PC-9 (cell line): ENCODE measurements at places on chromosomes 13 and 19. TPM values are rescaled to one million over a fixed set of nuclear protein-coding genes. Genes with fewer than 3 reads are reported as not detected.
A peak's percentile ranks its signal among the peaks of the same experiment; 100 is the strongest.

- no peak overlapping the region for H3K27ac ChIP-seq
- DNase-seq: no peak
- peaks cover 14% of the 10 kb centered on the region for H3K36me3 ChIP-seq
- H3K27me3 ChIP-seq: no peaks in the 10 kb centered on the region
Observed at GRCh38 chr13:51444922-51445321, 7.9 kb downstream of the INTS6 start.

- no peaks in the 10 kb centered on the region for H3K36me3 ChIP-seq
- no peak overlapping the region for H3K27ac ChIP-seq
- H3K4me1 ChIP-seq: no peaks in the 10 kb centered on the region
- no peaks in the 10 kb centered on the region for H3K27me3 ChIP-seq
Observed at GRCh38 chr13:59354665-59355369, 808.9 kb downstream of the DIAPH3 start.

- H3K4me3 ChIP-seq: peak overlapping the region; percentile 55; the same call in 1 of the 2 replicates
- peak overlapping the region; percentile 99 for H3K27ac ChIP-seq
- peak; percentile 78 for DNase-seq
- peaks cover 5% of the 10 kb centered on the region; the same call in 1 of the 2 replicates for H3K36me3 ChIP-seq
Observed at GRCh38 chr19:4052114-4052992, 14.3 kb downstream of the ZBTB7A start.

DNA sequence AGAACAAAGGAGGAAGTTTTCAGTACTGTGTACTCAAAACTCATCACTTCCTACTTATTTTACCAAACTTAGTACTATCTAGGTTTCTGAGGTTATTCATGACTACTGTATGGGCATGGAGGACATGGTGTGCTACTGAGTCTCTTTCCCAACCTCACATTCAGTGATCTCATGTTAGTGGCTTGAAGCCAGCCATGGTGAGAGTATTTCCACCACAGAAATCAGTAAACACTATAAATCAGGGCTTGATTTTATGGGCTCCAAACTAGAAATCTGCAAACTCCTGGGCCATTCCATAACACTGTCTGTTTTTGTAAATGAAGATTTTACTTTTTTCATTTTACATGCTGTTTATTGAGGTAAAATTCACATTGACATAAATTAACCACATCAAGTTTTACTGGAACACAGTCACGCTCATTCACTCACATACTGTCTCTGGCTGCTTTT lies 19.7 kb downstream of the MED26 start:
- H3K27ac ChIP-seq: no peak overlapping the region
- no peak for DNase-seq
- no peaks in the 10 kb centered on the region for H3K36me3 ChIP-seq

DNA sequence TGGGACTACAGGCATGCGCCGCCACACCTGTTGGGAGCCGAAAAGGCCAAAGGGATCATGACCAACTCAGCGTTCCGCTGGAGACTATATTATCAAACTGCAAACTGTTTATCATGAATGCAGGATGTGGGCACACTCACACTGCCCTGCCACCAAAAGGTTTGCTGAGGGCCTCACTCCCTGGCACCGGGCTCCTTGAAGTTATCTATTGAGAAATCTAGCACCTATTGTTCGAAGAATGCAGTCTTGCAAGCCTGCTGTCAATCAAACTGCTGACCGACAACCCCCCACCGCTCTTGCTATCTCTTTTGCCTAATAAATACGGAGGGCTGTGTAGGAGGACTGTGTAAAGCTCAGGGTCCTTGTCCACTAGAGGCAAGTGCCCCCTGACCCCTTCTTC lies 5.2 kb upstream of the ZNF836 start:
- peak; percentile 89 for DNase-seq
- no peaks in the 10 kb centered on the region for H3K36me3 ChIP-seq
- H3K4me1 ChIP-seq: peaks cover 18% of the 10 kb centered on the region
- no peak overlapping the region; the same call in 1 of the 2 replicates for H3K27ac ChIP-seq
- H3K4me3 ChIP-seq: 0 out of 2 replicates have a peak overlapping the region, but pooled peaks have one; percentile 16
- H3K27me3 ChIP-seq: no peaks in the 10 kb centered on the region

DNA sequence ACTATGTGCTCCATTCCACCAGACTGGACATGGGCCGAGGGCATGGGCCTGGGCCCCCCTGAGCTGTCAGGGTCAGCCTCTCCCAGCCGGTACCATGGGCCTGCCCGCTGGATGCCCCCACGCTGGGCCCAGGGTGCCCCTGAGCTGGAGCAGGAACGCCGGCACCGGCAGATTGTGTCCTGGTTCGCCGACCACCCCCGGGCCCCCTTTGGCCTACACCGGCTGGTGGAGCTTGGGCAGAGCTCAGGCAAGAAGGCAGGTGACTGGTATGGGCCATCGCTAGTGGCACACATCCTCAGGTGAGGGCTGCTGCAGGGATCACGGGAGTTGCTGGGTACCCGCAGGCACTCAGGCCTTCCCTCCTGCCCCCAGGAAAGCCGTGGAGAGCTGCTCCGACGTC lies 3.1 kb downstream of the ATG4D start:
- H3K4me1 ChIP-seq: peaks cover 6% of the 10 kb centered on the region; the same call in 1 of the 2 replicates
- H3K36me3 ChIP-seq: 0 out of 2 replicates have a peak, but pooled peaks cover 8% of the 10 kb centered on the region
- no peak overlapping the region for H3K27ac ChIP-seq
- H3K27me3 ChIP-seq: no peaks in the 10 kb centered on the region

GRCh38 chr13:33110713-33111413 lies 94.6 kb downstream of the KL start:
- no peak for DNase-seq
- peaks cover 18% of the 10 kb centered on the region for H3K36me3 ChIP-seq
- H3K4me3 ChIP-seq: no peak overlapping the region
- H3K27ac ChIP-seq: no peak overlapping the region

- H3K4me3 ChIP-seq: no peak overlapping the region
- no peaks in the 10 kb centered on the region; the same call in 1 of the 2 replicates for H3K36me3 ChIP-seq
- DNase-seq: no peak
- no peak overlapping the region for H3K27ac ChIP-seq
- peaks cover 35% of the 10 kb centered on the region for H3K4me1 ChIP-seq
Observed at GRCh38 chr19:42278452-42279154, 9.6 kb downstream of the CIC start.

GRCh38 chr19:33429891-33430673 lies 56.6 kb downstream of the CEBPG start:
- no peak for DNase-seq
- H3K36me3 ChIP-seq: no peaks in the 10 kb centered on the region
- no peak overlapping the region for H3K27ac ChIP-seq
- no peak overlapping the region for H3K4me3 ChIP-seq
- no peaks in the 10 kb centered on the region for H3K27me3 ChIP-seq

- no peak overlapping the region for H3K4me3 ChIP-seq
- H3K4me1 ChIP-seq: no peaks in the 10 kb centered on the region
- H3K36me3 ChIP-seq: no peaks in the 10 kb centered on the region
- H3K27me3 ChIP-seq: no peaks in the 10 kb centered on the region
- no peak overlapping the region for H3K27ac ChIP-seq
Observed at GRCh38 chr13:30235216-30235615, 72.1 kb downstream of the KATNAL1 start.

FAM32A gene
- total RNA-seq: 44.3 and 66.5 TPM in 2 replicates

PRSS57 gene
- not detected in 2 replicates for total RNA-seq

MTUS2 gene
- not detected in 2 replicates for total RNA-seq

ZNF224 gene
- total RNA-seq: 29.3 and 30.9 TPM in 2 replicates

ZNF90 gene
- 3.7 and 4.2 TPM in 2 replicates for total RNA-seq

CCDC9 gene
- total RNA-seq: 34.7 and 37.0 TPM in 2 replicates

ARMC6 gene
- total RNA-seq: 23.5 and 28.8 TPM in 2 replicates

SHD gene
- not detected in 2 replicates for total RNA-seq

EBI3 gene
- total RNA-seq: not detected in 2 replicates
